SK-MEL-5 (cell line): ENCODE measurements at places on chromosomes 4 and X.

DNA sequence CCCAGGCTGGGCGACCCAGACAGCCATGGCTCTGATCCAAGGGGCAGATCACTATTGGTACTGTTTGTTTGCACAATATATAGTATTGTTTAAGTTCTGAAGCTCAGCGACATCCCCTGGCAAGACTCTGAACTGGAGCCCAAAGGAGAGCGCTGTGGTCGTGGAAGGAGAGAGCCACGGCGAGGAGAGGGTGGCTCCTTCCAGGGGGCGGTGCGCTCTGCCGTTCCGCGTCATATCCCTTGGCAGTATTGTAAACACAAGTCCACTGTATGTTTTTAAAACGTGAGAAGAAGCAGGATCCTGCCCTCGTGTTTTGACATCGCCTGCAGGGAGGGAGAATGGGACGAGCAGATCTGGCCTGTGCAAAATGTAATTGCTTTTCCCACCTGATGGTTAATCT, 185.5 kb downstream of the RAB28 start:
- peak; percentile 36 for DNase-seq

DNA sequence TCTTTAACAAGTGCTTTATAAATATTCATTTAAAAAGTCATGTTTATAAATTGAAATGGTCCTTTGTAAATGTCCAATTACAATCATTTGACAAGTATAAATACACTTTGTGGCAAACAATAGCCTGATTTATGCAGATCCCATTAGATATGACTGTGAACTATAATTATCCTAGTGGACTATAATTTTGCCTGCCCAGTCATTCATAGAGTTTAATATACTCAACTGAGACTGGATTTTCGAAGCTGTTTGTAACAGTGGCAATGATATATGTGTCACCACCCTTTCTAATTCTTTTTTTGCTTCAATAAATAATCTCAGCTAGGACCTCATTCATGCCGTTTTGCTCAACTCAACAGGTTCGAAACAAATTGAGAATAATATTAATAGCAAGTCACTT, 732.0 kb downstream of the PCDH18 start:
- DNase-seq, result no peak

GRCh38 chr4:184400375-184400870, 73.9 kb downstream of the IRF2 start:
- DNase-seq, result no peak

DNA sequence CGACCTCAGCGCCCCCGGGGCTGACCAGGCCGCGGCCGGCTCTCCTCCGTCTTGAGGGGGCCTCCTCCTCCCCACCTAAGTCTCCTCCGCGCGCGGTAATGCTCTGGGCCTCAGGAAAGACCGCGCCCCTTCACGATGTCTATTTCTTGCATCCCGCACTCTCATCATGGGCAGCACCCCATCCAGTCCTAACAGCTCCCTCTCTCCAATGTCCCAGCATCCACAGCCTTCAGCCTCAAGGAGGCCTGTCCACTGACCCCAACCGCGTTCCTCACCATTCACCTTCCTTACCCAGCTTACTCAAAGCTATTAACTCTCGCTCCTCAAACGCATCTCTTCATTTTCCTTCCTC, 77.5 kb downstream of the MAGED4 start:
- DNase-seq, result no peak

DNA sequence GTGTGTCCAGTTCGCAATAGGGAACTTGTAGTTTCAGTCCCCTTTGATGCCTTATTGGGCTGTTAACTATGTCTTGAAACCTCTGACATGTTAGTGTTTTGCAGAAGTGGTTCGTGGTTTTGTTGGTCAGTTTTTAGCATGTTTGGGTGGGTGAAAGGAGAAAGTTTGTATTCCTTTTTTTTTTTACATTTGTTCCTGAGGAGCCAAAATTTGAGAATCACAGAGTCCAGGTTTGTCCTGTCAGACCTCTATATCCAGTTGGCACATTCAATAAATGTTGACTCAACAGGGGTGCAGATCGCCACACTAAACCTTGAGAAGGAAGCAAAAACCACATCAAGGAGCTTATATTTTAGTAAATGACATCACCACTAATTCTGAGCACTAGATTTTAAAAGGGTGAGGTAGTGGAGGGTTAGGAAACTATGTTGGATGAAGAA, 26.2 kb downstream of the DLG3 start:
- no peak for DNase-seq

DNA sequence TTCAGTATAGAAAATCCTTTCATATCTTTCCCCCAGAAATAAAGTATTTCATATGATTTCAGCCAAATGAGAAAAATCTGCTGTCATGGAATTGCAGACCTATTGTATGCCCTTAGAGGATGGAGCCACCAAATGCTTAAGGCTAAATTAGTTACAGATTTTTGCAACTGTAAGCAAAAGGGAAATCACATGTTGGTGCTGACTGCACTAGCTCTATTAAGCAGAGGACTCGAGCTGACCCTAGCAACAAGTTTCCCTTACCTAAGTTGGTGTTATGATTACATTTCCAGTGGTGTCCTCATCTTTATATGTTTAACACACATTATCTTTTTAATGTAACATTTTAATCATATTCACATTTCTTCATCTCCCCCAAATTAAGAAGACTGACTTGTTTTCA, 58.3 kb upstream of the DOCK11 start:
- DNase-seq, result no peak

GRCh38 chrX:51891821-51892551, 1.4 kb upstream of the MAGED1 start:
- peak; percentile 54 for DNase-seq

DNA sequence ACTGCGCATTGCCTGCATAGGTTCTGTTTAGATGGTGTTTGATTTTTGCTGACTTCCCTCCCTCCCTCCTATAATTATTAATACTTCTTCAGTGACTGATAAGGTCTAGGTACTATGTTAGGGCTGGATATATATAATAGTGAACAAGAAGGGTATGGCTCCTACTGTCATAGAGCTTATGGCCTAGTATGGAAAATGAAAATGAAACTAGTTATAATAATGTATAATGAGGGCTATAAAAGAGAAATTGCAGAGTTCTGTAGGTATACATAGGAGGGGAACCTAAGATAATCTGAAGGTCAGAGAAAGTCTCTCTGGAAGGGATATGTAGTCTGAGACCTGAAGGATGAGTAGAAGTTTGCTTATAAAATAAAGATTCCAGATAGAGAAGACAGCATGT, 102.1 kb downstream of the DCK start:
- DNase-seq, result no peak

- no peak for DNase-seq
Observed at GRCh38 chr4:14478504-14478903, 523.8 kb upstream of the CPEB2 start.

GRCh38 chr4:137923494-137923893, 318.7 kb downstream of the SLC7A11 start:
- DNase-seq, result no peak

DNA sequence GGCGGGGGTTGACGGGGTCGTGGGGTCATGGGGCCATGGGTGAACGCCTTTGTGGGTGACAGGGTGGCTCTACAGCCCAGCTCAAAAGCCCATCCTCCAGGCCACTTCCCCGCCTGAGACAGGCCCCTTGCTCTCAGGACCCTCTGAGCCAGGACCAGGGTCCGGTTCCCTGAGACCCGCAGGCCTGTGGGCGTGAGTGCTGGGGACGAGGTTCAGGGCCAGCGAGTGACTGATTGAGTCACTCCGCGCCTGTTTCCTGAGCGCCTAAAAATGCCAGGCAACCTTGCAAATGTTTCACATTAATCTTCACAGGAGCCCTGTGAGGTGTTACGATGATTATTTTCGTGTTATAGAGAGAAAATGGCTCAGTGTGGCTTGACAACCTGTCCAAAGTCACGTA, 97.8 kb downstream of the ZNF674 start:
- no peak for DNase-seq

- DNase-seq, result peak; percentile 57
Observed at GRCh38 chr4:25860586-25861279, 2.1 kb downstream of the SEL1L3 start.

DNA sequence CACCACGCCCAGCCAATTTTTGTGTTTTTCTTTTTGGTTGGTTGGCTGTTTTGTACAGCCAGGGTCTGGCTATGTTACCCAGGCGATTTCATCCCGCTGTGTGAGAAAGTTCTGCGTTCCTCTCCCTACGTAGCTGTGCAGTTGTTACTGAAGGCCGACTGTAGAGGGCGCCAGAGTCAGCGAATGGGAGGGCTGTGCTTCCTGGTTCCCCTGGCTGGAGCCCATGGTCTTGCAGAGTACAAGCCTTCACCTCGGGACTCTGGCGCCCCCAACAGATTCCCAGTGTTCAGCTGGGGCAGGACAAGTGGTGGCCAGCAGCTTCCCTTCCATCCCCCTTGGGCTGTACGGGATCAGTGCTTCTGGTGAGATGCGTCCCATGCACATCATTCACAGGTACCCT, 5.6 kb upstream of the CT45A1 start:
- DNase-seq, result peak; percentile 80

DNA sequence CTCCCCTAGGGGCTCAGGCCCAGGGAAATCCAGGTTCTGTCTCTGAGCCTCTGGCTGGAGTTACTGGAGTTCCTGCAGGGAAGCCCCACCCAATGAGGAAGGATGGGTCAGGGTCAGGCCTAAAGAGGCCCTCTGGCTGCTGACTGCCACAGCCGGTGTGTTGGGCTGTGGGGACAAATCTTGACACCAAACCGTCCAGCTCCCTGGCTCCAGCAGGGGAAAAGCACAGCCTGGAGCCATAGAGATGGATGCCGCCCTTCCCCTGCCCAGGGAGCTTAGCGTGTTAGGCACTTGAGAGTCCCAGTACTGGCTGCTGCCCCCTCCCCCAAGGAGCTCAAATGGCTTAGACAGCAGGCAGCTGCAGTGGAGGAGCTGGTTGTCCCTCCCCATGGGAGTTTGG, 321.3 kb upstream of the LCORL start:
- no peak for DNase-seq

DNA sequence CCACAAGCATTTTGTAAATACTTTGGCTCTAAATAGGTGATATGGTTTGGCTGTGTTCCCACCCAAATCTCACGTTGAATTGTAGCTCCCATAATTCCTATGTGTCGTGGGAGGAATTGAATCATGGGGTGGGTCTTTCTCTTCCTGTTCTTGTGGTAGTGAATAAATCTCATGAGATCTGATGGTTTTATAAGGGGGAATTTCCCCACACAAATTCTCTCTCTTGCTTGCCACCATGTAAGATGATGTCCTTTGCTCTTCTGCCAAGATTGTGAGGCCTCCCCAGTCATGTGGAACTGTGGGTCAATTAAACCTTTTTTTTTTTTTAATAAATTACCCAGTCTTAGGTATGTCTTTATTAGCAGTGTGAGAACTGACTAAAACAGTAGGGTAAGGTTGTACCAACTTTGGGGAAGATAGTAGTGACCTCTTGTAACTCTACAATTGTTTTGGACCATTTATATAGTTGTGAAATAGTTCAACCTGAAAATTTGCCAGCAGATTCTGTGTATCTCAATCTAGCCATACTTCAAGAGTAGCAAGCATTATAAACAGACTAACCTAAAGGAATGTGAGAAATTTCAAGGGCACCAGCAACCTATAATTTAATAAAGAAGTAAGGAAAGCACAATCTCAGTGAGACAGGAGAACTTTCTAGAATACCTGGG, 727.8 kb downstream of the GRID2 start:
- no peak for DNase-seq

- DNase-seq, result no peak
Observed at GRCh38 chr4:98341309-98341708, 80.1 kb downstream of the RAP1GDS1 start.

- no peak for DNase-seq
Observed at GRCh38 chr4:180009316-180009715, 2233.9 kb upstream of the TENM3 start.

DNA sequence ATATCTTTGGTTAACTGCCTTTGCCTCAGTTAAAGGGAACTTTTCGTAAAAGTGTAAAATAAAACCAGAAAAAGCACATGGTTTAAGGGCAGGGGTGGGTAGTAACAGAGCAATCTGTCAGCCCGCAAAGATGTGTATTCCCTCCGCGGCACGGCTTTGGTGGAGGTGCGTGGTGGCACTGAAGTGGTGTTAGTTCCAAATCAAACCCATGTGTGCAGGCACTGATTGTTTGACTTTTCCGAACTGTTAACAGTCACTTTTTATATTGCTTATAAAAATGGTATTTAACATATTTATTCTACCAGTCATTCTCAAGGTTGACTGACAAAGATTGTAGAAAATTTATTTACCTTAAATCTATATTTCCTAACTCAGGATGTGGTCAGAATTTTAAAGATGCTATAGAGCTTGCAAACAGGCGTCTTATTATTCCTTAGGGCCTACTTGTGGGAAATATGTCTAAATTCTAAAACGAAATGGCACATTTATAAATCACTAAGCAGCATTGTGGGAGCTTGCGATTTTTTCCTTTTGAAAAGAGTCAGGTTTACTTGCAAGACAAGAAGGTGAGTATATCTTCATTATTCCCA, 272.7 kb upstream of the PCDH18 start:
- DNase-seq, result no peak

DNA sequence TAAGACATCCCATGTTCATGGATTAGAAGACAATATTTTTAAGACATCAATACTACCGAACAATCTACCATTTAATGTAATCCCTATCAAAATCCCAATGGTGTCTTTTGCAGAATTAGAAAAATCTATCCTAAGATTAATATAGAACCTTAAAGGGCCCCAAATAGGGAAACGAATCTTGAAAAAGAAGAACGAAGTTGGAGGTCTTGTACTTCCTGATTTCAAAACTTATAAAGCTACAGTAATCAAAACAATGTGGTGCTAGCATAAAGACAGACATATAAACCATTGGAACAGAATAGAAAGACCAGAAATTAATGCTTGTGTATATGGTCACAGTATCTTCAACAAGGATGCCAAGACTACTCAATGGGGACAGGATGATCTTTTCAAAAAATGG, 42.0 kb downstream of the CENPE start:
- DNase-seq, result no peak

- DNase-seq, result peak; percentile 7
Observed at GRCh38 chr4:129113919-129114318, 18.0 kb downstream of the C4orf33 start.

- no peak for DNase-seq
Observed at GRCh38 chrX:48715072-48715471, 18.5 kb downstream of the SUV39H1 start.

GRCh38 chrX:133781174-133781573, 204.2 kb downstream of the GPC3 start:
- no peak for DNase-seq

GRCh38 chr4:110075083-110075738, 123.2 kb downstream of the ELOVL6 start:
- DNase-seq, result no peak

GRCh38 chrX:102950908-102951866, 14.1 kb downstream of the RAB40AL start:
- DNase-seq, result peak; percentile 70

DNA sequence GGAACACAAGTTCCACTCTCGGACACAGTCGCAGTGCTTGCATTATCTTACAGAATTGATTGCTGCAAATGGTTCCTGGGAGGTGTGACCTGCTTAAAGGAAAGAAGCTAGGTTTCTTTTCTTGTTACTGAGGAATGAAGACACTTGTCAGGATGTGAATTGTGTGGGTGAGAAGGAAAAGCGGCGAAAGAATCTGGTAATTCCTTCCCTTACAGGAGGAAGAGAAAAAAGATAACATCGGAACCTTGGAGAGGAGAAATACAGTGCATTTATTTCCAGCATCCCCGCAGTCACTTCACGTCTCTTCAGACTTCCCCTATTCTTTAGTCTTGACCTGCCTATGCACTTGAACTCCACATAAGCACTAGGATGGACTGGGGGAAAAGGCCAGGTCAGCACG, 389 bp upstream of the CCSER1 start:
- DNase-seq, result peak; percentile 2
